Naive thymus-derived CD8-positive, alpha-beta T cell (primary cell): ENCODE measurements at places on chromosomes 12 and 14. TPM values are rescaled to one million over a fixed set of nuclear protein-coding genes. Genes with fewer than 3 reads are reported as not detected.

Gene ATP5MC2
- total RNA-seq, result 235 TPM

Gene AP1G2
- 483 TPM for total RNA-seq

Gene PRIM1
- total RNA-seq, result 26.3 TPM

DNA sequence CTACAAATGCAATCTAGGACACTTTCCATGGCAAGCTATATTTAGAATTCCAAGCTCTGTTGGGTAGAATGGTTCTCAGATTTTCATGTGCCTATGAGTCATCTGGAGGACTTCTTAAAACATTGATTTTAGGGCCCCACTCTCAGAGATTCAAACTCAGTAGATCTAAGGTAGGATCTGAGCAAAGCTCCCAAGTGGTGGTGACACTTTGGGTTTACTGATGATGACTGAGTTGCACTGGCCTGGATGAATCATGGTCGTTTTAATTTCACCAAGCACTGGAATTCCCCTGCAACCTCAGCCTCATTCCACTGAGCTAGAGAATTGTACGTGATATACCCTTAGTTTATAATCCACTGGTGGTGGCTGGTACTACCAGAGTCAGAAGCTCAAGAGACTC lies 86.5 kb downstream of the PPM1H start:
- no peaks in the 10 kb centered on the region for H3K36me3 ChIP-seq
- DNase-seq, result no peak
- H3K4me1 ChIP-seq, result no peaks in the 10 kb centered on the region
- H3K27ac ChIP-seq, result no peak overlapping the region
- H3K4me3 ChIP-seq, result no peak overlapping the region

- H3K36me3 ChIP-seq, result peaks cover 48% of the 10 kb centered on the region
- peak overlapping the region; percentile 99 for H3K4me3 ChIP-seq
- H3K27ac ChIP-seq, result peak overlapping the region; percentile 96
- H3K27me3 ChIP-seq, result no peaks in the 10 kb centered on the region
- DNase-seq, result peak; percentile 28
These were observed 138.5 kb upstream of the AMIGO2 start for GRCh38 chr12:47218191-47218654.

GRCh38 chr14:40028991-40029390 lies 596.8 kb upstream of the FBXO33 start:
- H3K27ac ChIP-seq, result no peak overlapping the region
- H3K27me3 ChIP-seq, result no peaks in the 10 kb centered on the region
- no peak for DNase-seq

DNA sequence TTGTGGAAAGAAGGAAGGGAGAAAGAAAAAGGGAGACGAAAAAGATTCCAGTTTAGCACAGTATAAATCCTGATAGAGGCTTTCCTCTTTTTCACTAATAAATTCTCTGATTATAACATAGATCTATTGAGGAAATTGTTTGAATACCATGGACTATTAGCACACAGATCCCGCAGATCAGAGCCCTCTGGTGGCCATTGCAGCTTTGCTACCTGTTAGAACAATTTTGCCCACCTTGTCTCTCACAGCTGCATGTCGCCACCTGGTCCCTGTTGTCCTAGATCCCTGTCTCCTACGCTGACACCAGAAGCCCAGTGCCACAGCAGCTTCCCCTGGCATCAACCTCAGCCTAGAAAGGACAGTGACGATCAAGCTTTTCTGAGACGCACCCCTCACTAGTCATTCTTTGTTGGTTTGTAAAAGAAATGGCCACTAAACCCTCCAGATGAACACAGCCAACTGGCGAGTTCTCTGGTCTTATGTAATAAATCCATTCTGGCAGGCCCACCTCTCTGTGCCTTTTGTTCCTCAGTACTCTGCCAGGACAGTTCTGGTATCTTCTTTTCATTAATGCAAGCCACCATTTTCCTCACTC lies 9.9 kb downstream of the GPHB5 start:
- H3K27ac ChIP-seq, result no peak overlapping the region
- DNase-seq, result no peak
- H3K4me3 ChIP-seq, result no peak overlapping the region
- no peaks in the 10 kb centered on the region for H3K4me1 ChIP-seq
- H3K27me3 ChIP-seq, result peaks cover 41% of the 10 kb centered on the region

GRCh38 chr14:103334644-103335622 lies 896 bp downstream of the EIF5 start:
- peak overlapping the region; percentile 97 for H3K27ac ChIP-seq
- H3K4me1 ChIP-seq, result peaks cover 65% of the 10 kb centered on the region

- H3K4me1 ChIP-seq, result peaks cover 10% of the 10 kb centered on the region
- peak overlapping the region; percentile 57 for H3K27ac ChIP-seq
- no peaks in the 10 kb centered on the region for H3K36me3 ChIP-seq
- peaks cover 1% of the 10 kb centered on the region for H3K27me3 ChIP-seq
- no peak overlapping the region for H3K4me3 ChIP-seq
- DNase-seq, result peak; percentile 70
These were observed 103.9 kb upstream of the MYL2 start for GRCh38 chr12:111024205-111024801.

- peak overlapping the region; percentile 56 for H3K27ac ChIP-seq
- peaks cover 68% of the 10 kb centered on the region for H3K36me3 ChIP-seq
- DNase-seq, result no peak
- H3K4me1 ChIP-seq, result peaks cover 7% of the 10 kb centered on the region
These were observed 18.3 kb downstream of the DEGS2 start for GRCh38 chr14:100141098-100141497.

- DNase-seq, result no peak
- no peak overlapping the region for H3K4me3 ChIP-seq
- H3K27me3 ChIP-seq, result no peaks in the 10 kb centered on the region
- no peak overlapping the region for H3K27ac ChIP-seq
These were observed 48.6 kb upstream of the BCAT1 start for GRCh38 chr12:24997496-24997895.

GRCh38 chr14:54686219-54686870 lies 119.4 kb downstream of the SAMD4A start:
- H3K4me3 ChIP-seq, result no peak overlapping the region
- peaks cover 4% of the 10 kb centered on the region for H3K4me1 ChIP-seq
- H3K36me3 ChIP-seq, result no peaks in the 10 kb centered on the region
- peaks cover 14% of the 10 kb centered on the region for H3K27me3 ChIP-seq
- DNase-seq, result no peak
- no peak overlapping the region for H3K27ac ChIP-seq

GRCh38 chr14:59208224-59208814 lies 19.9 kb downstream of the DAAM1 start:
- DNase-seq, result no peak
- H3K27ac ChIP-seq, result no peak overlapping the region
- H3K36me3 ChIP-seq, result peaks cover 1% of the 10 kb centered on the region
- H3K4me1 ChIP-seq, result peaks cover 4% of the 10 kb centered on the region

DNA sequence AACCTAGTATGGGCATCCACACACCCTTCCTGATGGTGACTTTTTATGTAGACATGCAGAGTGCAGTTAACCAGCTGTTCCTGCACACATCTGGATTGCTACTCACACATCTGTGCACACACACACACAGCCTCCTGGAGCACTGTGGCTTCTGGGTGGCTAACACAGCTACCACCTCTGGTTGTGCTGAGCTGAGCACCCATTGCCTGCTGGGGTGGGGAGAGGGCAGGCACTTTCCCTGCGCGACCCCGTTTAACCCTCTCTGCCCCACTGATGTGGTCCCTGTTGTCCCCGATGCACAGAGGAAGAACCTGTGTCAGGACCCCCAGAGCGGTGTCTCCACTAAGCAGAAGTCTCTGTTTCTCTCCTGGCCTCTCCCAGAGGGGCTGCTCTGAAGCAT lies 14.4 kb upstream of the SERPINA3 start:
- no peak overlapping the region for H3K4me3 ChIP-seq
- H3K4me1 ChIP-seq, result no peaks in the 10 kb centered on the region
- peaks cover 16% of the 10 kb centered on the region for H3K27me3 ChIP-seq
- no peaks in the 10 kb centered on the region for H3K36me3 ChIP-seq
- no peak for DNase-seq

- no peak overlapping the region for H3K4me3 ChIP-seq
- no peak for DNase-seq
- no peak overlapping the region for H3K27ac ChIP-seq
- no peaks in the 10 kb centered on the region for H3K36me3 ChIP-seq
- H3K27me3 ChIP-seq, result no peaks in the 10 kb centered on the region
- H3K4me1 ChIP-seq, result no peaks in the 10 kb centered on the region
These were observed 54.8 kb upstream of the RASSF8 start for GRCh38 chr12:25903603-25904245.

GRCh38 chr12:1130571-1130970 lies 139.5 kb downstream of the ERC1 start:
- no peak overlapping the region for H3K27ac ChIP-seq
- H3K36me3 ChIP-seq, result peaks cover 7% of the 10 kb centered on the region
- no peaks in the 10 kb centered on the region for H3K27me3 ChIP-seq
